T-cell (primary cell): ENCODE measurements at places on chromosomes 4 and X.

- no peak for DNase-seq
These were observed 34.1 kb downstream of the DCHS2 start for GRCh38 chr4:154457471-154457870.

DNA sequence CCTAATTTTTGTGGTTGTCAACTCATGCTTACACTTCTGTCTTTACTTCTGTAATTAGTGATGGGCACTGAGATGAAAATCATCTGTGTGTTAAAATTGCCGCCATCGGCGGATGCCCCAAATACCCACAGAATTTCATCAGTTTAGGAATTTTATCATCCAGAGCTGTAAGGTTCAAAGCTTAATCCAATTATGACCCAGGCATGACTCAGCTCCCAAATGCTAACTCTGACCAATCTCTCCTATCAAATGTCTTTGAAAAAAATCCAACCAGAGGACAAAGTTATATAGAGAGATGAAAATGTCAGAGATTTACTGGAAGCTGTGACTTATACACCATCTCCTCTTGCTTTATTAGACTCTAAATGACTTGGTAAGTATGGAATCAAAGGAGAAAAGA, 1048.7 kb upstream of the PRKX start:
- DNase-seq: no peak

DNA sequence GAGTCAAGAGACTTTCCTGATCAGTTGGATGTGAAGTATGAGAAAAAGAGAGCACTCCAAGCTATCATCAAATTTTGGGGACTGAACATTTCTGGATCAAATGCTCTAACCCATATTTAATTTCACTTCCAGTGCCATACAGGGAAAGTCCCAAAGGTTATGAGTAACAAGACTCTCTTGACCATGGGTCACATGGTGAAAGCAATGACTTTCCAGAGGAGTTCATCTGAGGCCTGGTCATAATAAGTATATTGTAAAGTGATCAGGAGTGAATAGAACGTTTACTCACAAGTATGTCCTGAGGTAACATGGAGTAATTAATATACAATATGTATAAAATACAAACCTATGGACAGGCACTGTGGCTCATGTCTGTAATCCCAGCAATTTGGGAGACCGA, 40.7 kb upstream of the ARMCX5 start:
- DNase-seq: no peak

- no peak for DNase-seq
These were observed 37.6 kb upstream of the GLRA2 start for GRCh38 chrX:14491689-14492088.

DNA sequence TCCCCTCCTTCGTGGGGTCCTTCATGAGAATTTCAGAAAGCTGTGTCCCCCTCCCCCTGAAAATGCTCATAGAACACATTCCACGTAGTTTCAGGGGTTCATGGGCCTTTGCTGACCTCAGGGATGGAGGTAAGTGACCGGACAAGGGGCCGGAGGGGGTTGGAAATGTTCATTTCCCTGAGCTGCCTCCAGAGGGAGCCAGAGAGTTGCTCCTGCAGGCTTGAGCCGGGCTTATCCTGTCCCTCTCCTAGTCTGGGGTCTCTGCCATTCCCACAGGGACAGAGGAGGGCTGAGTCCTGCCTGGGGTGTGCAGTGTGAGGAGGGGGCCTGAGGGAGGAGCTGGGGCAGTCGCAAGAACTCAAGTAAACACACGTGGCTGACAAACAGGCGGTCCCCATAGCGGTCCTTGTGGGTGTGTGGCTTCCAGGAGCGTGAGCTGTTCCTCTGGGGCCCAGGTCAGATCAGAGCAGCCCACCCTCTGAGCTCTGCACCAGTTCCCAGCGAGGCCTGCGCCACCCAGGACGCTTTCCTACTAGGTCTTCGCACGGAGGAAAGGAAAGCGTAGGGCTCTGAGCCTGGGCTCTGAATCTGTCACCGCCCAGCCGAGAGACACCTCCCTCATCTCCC, 62.5 kb downstream of the WFS1 start:
- no peak for DNase-seq

DNA sequence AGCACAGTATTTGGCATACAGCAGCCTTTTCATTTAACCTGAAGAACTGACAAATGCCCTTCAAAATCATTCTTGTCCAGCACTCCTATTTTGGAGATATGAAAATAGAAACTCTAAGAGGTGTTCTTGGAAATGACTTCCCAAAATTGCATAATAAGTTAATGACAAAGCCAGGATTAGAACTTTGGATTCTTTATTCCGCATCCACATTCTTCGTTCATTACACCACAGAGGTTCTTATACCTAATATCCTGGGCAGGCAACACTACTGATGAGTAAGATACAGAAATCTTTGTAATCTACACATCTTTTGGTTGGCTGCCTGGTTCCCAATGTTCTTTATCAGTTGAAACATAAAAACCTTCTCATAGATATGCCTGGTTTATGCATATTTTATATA, 5.9 kb downstream of the COL25A1 start:
- no peak for DNase-seq
